ENCODE measurements at places on chromosomes 2 and 18.

GRCh38 chr2:85974390-85974789 is 85.6 kb upstream of the ST3GAL5 start:
- no peak for DNase-seq

- DNase-seq, result no peak
Observed at GRCh38 chr2:129752176-129752575, 227.3 kb upstream of the RAB6C start.

- no peak for DNase-seq
Observed at GRCh38 chr18:79526468-79527460, 131.0 kb downstream of the NFATC1 start.

- no peak for DNase-seq
Observed at GRCh38 chr2:233142355-233142897, 82.3 kb downstream of the INPP5D start.

DNA sequence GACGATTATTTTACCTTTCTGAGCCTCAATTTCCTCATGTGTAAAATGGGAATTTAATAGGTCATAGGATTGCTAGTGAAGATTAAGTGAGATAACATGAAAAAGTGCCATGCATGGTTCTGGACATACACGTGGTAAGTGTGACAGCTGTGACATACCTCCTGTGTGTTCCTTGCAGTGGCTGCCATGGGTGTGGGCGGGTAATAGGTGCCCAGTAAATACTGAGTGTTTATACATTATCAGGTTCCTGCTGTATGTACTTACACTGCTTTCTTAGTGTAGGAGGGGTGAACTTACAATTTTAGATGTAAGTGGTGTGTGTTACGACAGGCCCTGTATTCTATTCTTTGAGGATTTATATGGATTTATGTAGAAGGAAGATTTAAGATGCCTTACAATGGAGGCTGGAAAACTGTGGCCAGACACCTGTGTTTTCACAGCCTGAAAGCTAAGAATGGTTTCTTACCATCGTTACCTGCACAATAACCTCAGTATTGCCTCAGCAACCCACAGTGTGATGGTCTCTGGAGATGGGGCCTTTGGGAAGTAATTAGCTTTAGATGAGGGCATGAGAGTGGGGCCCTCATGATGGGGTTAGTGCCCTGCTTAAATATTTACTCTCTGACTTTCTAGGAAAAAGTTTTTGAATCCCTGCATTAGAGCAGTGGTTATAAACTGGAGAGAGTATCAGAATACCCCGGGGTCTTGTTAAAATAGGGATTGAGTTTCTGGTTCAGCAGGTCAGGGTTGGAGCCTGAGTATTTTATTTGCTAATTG is 78.1 kb downstream of the ASAP2 start:
- DNase-seq, result no peak

- DNase-seq, result no peak
Observed at GRCh38 chr2:47339745-47340541, 63.0 kb upstream of the MSH2 start.

DNA sequence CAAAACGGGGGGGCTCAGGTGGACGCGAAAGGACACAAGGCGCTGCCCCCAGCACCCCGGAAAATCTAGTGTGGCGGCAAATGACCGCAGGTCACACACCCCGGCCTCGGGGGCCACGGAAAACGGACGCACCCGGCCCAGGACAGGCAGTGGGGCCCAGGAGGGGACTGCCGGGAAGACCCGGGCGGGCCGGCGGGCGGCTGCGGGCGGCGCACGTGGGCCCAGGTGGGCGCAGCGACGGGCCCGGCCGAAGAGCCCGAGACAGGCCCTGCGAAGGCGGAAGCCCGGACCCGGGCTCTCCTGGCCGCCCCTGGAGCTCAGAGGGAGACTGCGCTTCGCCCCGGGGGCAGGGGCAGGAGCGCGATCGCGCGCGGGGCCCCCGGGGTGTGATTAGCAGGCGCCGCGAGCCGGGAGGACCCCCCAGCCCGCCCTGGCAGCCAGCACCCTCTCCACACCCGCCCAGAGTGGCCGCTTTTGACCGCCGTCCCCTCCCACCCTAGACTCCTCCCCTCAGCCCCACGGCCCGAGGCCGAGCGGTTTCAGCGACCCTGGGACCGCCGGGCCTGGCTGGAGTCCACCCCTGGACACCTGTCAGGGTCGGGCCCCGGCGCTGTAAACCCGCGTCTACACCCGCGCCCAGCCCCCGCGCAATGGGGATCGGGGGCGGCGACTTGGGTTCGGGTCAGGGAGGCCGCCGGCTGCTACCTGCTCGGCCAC is 773 bp downstream of the MBP start:
- no peak for DNase-seq

DNA sequence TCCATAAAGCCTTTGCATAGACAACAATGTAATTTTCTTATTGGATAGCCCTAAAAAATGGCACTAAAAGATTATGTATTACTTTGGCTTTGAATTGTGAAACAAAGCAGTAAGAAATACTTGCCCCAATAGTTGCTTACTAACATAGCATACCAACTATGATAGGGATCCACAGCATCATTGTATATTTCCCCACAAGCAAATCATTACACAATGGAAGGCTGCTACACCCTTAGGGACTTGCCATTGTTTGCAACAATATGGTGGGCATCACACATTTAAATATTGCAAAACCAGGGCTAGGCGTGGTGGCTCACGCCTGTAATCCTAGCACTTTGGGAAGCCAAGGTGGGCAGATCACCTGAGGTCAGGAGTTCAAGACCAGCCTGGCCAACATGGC is 74.4 kb downstream of the CACNB4 start:
- DNase-seq, result no peak

DNA sequence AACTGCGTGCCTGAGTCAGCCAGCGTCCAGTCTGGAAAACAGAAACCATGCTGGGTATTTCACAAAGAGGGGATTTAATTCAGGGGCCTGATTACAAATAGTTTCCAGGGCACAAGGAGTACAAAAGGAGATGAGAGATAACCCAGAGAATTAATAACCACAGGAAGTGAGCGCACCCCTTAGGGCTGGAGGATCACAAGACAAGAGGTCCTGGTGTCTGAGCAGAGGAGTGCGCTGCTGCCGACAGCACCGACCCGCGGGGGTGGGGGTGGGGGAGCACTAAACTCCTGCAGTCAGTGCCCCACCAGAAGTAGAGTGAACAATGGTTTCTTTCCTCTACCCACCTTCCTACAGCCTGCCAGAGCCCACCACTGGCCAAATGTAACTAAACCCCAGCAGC is 20.8 kb upstream of the MAL start:
- DNase-seq, result no peak

GRCh38 chr2:191691898-191692297 is 14.0 kb downstream of the NABP1 start:
- no peak for DNase-seq

- DNase-seq, result no peak
Observed at GRCh38 chr18:56721031-56721430, 69.9 kb downstream of the WDR7 start.

DNA sequence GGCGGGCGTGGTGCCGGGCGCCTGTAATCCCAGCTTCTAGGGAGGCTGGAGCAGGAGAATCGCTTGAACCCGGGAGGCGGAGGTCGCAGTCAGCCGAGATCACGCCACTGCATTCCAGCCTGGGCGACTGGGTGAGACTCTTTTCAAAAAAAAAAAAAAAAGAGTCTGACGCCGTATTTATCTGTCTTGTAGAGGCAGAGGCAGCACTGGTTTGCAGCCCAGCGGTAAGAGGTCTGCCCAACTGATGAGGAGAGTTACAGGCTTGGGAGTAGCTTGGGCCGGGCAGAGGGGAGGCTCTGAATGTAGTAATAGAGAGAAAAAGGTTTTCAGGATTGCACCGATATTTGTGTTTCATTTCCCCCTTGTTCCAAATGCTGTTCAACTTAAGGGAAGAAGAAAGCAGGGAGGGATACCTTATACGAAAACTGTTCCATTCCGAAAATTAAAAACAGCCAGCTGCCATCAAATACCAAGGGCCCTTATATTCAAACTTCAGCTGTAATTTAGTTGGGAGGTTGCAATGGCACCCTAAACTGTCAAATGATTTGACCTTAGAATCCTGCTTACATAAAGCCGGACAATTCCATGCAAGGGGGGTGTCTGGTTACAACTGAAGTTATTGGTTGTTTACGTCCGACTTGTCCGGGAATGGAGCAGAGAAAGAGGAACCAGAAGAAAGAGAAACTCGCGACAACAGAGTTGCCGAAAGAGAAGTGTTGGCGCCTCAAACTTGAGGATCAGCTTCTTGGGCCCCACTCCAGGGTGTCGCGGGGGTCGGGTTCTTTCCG is 9.2 kb upstream of the SP9 start:
- DNase-seq, result no peak

- no peak for DNase-seq
Observed at GRCh38 chr2:168354499-168354898, 101.6 kb upstream of the CERS6 start.

DNA sequence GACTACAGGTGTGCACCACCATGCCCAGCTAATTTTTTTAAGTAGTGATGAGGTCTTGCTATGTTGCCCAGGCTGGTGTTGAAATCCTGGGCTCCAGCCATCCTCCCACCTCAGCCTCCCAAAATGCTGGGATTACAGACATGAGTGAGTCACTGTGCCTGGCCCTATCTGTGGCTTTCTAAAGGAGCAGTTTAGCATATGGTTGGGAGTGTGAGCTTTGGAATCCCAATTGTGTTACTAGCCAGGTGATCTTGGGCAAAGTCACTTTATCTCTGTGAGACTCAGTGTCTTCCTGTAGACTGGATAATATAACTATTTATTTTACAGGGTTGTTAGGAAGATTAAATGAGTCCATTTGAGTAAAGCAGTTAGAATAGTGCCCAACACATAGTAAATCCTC is 19.8 kb upstream of the SMAD4 start:
- DNase-seq, result no peak

GRCh38 chr2:84878459-84878858 is 2.4 kb downstream of the TRABD2A start:
- no peak for DNase-seq

DNA sequence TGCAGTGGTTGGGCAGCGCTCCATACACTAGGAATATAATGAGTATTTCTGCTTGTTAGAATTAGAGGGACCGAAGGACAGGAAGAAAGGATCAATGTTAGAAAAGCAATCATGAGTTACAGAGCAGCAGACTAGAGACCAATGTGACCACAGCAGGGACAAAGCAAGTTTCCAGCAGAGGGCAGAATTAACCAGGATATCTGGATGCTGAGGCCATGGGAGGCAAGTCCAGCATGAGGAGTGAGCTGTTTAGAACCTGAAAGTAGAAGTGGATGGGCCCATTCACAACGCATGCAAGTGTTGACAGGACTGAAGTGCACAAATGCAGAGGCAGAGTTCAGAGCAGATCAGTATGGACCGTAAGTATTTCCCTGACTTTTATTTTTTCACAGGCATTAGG is 910.4 kb upstream of the GYPC start:
- DNase-seq, result no peak

DNA sequence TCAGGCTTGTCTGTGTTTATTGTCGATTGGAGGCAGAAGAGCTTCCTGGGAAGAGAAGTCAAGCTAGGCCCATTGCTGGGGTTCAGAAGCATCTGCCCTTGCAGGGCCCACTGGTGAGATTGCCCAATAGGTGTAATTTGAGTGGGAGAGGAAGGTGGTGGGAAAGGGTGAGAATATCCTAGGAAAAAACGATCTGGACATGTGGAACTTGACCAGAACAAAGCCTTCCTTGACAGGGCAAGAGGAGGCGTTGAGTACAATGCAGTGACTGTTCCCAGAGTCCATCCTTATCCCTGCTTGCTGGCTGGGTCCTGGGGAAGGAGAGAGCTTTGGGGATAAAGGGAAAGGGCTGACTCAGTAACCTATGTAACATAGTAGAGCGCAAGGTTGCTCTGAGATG is 27.1 kb downstream of the NABP1 start:
- no peak for DNase-seq

GRCh38 chr18:31789409-31789808 is 28.7 kb upstream of the SLC25A52 start:
- no peak for DNase-seq

DNA sequence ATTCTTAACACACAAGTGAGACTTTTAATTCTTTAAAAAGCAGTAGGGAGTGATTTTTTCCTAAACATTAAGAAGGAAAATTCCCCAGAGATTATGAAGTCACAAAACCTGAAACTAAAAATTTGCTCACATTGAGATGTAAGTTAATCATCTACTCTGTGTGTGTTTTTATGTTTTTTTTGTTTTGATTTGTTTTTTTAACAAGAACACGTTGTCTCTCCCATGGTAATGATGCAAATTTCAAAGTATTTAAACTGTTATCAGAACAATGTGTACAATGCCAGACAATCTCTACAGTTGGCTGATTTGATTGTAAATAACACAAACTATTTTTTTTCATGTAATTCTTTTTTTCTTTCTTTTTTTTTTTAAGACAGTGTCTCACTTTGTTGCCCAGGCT is 71.5 kb downstream of the COLEC12 start:
- no peak for DNase-seq

- DNase-seq, result no peak
Observed at GRCh38 chr18:577643-578375, 2.4 kb upstream of the CETN1 start.

DNA sequence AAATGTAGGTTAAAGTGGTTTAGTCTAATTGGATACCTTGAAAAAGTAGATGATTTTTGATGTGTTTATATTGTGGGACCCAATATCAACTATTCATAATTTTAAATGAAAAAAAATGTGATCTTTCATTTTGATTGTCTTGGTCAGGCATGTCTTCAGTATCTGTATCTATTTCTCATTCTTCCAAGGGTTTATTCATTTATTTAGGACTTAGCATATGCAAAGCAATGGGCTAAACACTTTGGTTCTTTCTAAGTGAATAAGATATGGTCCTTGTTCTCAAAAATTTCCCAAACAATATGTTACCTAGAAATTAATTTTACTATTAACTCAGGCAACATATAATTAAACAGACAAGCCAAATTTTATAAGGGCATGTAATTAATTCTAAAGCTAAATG is 49.1 kb downstream of the CSRNP3 start:
- no peak for DNase-seq

- no peak for DNase-seq
Observed at GRCh38 chr2:54092940-54093339, 22.5 kb upstream of the ACYP2 start.

DNA sequence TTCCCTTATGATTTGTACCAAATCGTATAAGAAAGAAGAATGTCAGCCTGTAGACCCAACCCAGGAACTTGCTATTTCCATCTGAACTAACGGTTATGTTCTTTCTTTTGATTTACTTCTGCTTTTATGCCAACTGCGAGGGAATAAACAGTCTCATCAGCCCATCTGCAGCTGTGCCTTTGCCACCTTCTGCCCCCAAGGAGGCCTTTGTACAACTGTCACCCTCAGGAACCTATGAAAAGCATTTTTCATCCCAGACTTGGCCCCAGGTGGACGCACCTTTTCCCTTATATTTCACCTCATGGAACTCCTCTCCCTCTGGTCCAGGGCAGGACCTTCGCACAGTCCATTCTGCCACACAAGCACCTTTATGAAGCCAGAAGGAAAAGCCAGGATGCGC is 109.8 kb downstream of the AOX1 start:
- no peak for DNase-seq

DNA sequence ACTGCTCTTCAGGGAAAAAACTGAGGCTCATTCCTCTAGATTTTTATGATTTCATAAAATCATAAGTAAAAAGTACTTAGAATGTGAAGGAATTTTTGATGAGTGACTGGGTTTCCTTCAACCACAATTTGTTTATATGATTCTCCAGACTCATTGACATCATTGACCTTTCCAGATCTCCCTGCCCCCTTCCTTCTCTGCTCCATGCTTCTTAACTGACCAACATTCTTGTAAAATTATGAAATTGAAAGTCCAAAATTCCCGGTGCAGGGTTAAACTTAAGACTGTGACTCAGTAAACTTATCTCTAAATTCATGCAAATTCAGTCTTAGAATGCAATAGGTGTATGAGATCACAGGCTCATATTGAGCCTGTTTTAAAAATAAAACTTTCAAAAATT is 648.9 kb downstream of the TDRD15 start:
- peak; percentile 75 for DNase-seq

GRCh38 chr2:173990970-173991819 is 26.0 kb upstream of the SP3 start:
- DNase-seq, result no peak

Measured in non-pigmented ciliary epithelial cell (primary cell).